ENCODE measurements at places on chromosomes 2 and 18.

DNA sequence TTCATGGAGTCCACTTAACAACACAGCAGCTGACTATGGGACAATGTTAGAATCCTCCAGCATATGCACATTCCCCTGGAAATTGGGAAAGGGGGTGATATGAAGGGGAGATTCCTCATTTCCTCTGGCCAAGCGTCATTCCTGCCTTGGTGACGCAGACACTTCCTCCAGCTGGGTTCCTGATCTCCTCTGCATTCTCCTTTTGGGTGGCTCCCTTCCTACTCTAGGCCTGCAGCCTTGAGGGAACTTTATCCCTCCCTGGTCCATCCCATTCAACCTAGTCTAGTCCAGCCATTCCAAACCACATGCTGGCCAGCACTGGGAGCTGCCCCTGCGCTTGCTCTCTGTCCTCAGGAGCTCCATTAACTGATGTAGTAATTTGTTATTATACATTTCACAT lies 216.8 kb downstream of the VAPA start:
- DNase-seq = no peak

- no peak for DNase-seq
Observed at GRCh38 chr18:49630246-49630699, 68.4 kb downstream of the LIPG start.

DNA sequence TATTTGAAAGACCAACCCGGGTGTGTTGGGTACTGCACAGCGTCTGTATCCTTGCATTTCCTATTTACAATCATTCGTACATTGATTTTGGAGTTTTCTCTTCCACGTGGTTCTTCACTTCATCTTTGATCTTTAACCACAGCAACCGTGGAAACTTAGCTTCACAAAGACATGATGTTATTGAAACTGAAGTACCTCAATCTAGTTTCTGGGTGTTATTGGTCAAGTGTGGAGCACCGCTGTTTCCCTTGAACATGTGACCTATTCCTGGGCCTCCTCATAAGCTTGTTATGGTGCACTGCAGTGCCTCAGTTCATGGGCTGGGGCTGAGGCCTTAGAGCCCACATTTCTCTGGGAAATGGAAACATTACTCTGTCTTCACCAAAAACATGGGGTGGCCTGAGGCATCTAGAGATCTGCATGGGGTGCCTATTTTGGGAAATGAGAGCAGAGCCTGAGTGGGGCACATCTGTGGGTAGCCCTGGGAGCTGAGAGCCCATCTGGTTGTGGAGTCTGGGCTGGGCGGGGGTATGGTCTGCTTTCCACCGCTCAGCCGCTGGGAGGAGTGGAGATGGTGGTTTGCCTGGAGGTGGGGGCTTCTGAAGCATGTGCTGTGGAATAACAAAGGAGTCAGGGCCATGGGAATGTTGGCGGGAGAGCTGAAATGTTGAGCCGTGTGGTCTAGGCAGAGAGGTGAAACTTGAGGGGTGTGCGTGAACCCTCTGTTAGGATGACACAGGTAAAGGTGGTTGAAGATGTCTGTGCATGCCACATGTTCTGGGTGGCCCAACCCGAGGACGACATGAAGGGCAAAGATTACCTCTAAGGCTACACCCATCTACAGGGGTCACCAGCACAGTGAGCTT lies 37.4 kb downstream of the ZNF236 start:
- DNase-seq = no peak

GRCh38 chr18:55302167-55302833 lies 285.7 kb downstream of the TCF4 start:
- DNase-seq = peak; percentile 16

DNA sequence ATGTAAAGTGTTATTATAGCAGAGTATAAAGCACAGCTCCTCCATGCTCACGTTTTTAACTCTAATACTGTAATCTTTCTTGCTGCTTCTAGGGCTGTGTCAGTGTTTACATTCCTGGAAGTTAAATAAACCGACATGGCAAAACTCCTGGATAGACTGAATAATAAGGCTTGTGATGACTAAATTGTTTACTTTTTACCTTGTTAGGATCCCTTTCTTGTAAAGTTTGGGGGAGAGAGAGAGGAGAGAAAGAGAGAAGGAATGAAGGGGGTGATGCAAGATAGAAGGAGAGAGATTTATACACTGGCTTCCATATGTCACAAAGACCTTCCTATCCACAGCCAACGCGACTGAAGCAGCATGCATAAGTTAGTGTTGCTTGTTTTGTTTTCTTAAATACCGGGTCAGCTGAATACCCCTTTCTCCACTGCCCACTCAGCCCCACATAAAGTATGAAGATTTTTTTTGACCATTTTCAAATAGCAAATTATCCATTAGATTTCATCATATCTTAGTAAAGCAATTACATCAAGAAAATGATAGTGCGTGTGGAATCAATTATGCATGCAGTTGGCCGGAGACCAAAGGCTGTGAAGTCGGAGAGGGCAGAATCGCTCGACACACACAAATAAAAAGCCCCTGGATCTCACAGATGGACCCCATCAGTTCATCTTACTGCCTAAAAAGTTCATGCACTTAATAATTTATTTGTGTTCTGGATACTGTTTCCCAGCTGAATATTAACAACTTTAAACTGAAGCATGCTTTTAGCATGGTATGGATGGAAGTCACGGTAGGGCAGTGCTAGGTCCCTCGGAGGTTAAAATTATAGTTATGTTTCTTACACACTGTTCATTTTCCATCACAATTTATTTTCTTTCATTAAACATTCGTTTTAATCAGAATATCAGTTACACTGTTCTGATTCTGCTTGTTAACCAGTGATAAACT lies 20.1 kb downstream of the BCL11A start:
- DNase-seq = peak; percentile 32

- DNase-seq = no peak
Observed at GRCh38 chr18:30763902-30764350, 278.6 kb downstream of the DSC3 start.

- peak; percentile 29 for DNase-seq
Observed at GRCh38 chr2:111671426-111672150, 212.4 kb downstream of the ANAPC1 start.

GRCh38 chr2:64622443-64623241 lies 31.1 kb downstream of the SERTAD2 start:
- DNase-seq = peak; percentile 49

- no peak for DNase-seq
Observed at GRCh38 chr18:27848336-27848735, 328.6 kb downstream of the CDH2 start.

- no peak for DNase-seq
Observed at GRCh38 chr2:223820549-223820948, 16.8 kb downstream of the AP1S3 start.

DNA sequence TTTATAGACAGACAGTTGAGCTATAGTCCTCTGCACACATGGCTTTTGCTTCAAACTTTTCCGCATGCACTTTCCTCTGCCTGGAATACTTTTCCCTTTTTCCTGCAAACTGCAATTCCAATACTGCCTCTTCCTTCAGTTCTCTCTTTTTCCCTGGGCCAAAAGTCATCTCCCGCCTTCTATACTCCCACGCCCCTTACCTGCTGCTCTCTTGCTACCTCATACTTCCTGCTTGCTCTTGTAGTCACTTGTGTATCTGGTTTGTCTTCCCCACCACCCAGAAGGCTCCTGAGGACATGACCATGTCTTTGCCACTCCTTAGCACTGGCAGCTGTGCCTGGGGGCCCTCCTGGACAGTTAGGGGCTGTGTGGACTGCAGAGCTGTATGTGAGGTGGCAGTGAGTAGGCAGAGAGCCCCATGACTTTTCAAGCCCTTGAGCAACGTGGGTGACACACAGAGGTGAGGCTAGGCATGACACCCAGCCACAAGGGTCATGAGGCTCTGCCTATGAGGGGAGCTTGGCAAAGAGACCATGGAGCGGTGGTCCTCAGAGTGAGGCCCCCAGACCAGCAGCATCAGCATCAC lies 23.2 kb downstream of the SPEG start:
- no peak for DNase-seq

- peak; percentile 13 for DNase-seq
Observed at GRCh38 chr2:190210471-190210870, 109.2 kb downstream of the HIBCH start.

DNA sequence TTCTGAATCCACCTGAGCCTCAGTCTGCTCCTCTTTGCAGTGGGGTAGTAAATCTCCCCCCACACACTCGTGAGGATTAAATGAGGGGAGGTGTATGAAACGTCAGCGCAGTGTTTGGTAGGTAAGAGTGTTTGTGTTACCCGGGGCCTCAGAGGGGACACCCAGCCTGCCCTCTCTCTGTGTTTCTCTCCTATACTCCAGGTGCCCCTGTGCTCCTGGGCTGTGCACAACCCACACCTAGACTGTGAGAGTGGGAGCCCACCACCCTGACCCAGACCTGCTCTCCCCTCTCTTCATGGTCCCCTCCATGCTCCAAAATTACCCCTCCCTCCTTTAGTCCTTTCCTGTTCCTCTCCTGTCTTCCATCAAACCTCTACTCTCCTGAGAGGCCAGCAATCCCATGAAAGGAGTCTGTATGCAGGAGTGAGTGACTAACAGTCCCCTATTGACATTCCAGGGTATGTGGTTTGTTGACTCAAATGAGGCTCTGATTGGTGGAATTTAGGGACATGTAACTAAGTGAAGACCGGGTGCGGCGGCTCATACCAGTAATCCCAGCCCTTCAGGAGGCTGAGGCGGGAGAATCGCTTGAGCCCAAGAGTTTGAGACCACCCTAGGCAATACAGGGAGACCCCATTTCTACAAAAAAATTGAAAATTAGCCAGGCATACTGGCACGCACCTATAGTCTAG lies 10.4 kb downstream of the CIB4 start:
- peak; percentile 49 for DNase-seq

DNA sequence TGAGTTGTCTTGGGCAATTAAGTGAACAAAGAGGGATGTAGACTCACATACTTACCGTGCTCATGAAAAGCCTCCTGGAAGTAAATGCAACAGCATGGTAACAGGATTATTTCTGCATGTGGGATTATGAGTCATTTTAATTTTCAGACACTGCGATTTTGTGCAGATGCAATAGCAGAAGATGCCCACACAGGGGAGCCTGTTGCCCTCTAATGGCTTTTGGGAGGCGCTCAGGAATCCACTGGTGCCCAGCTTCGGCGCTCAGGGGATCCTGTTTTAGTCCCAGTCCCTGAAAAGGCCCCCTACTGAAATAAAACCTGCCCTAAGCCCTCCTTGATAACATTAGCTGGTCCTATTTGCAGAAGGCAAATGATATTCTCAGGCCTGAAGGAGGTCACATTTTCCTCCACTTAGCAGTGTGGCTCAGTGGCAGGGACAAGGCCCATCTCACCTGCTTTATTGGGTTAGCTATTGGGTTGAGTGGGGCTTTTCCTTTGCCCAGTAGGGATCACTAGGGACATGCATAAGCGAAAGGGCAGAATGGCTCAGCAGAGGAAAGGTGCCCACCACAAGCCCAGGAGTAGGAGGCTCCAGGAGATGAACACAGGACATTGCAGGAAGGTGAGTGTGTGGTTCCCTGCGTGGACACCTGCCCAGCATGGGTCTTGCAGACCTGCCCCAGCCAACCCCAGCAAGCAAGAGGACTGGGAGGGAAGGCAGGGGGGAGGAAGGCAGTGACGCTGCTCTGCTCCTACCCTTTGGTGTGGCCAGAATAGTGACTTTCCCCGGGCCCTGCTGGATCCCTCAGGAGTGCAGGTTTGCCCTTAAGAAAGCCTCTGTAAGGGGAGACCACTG lies 26.5 kb upstream of the KCNS3 start:
- peak; percentile 86 for DNase-seq

GRCh38 chr2:212970132-212970531 lies 181.3 kb downstream of the IKZF2 start:
- DNase-seq = peak; percentile 30

DNA sequence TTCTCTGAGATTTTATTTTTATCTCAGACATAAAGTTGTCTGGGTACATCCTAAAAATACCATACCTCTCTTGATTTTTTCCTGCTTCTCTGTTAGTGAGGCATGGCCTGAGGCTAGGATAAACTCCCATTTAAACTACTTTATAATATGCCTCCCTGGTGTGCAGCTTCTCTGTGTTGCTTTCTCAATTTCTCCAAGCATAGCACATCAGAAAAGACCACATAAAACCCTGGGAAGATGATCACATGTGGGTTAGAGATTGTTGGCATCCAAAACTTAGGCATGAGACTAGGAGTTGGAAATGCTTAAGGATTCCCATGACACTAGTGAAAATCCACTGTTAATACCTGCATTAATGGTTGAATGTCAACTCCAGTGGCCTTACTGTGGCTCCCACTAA lies 254.6 kb downstream of the RND3 start:
- DNase-seq = no peak

- DNase-seq = no peak
Observed at GRCh38 chr2:174613531-174613930, 15.9 kb upstream of the WIPF1 start.

- DNase-seq = no peak
Observed at GRCh38 chr2:195505701-195506100, 151.3 kb upstream of the SLC39A10 start.

DNA sequence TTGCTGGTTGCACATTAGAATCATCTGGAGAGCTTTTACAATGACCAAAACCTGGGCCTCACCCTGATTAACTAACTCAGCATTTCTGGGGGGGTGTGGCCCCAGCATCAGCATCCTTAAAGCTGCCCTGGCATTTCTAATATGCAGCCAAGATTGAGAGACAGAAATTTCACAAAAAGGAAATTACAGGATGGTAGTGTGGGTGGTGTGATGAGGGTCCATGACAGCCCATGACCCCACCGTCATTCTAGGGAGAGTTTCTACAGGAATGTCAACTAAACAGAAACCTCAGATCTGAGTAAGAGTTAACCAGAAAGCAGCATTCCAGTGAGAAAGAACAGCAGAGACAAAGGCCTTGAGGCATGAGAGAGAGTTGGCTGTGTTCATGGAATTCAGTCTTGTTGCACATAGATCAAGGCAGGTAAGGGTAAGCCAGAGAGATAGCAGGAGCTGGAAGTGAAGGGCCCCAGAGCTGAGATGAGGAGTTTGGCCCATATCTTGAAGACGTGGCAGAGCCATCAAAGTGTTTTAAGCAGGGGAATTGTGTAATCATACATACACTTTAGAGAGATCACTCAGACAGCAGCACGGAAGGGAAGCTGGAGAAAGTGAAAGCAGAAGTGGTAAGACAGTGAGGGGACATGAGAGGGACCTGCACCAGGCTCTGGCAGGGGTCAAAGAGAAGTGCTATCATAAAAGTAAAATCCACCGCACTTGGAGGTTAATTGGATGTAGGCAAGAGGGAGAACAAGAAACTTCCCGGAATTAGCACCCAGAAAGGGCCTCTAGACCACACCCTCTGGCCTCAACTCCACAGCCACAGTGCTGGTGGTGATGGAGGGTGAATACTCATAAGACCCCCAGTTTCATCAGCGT lies 7.8 kb upstream of the TRABD2A start:
- no peak for DNase-seq

DNA sequence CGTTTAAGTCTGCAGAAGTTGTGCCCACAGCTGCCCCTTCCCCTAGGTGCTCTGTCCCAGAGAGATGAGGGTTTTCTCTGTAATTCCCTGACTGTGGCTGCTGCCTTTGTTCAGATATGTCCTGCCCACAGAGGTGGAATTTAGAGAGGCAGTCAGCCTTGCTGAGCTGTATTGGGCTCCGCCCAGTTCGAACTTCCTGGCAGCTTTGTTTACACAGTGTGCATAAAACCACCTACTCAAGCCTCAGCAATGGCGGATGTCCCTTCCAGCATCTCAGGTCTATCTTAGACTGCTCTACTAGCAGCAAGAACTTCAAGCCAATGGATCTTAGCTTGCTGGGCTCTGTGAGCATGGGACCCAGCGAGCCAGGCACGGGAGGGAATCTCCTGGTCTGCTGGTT lies 48.1 kb downstream of the LHCGR start:
- no peak for DNase-seq

Data from AG20443 (cell line).